ENCODE measurements at places on chromosomes 3 and 15. TPM values are rescaled to one million over a fixed set of nuclear protein-coding genes. Genes with fewer than 3 reads are reported as not detected.

Gene GOLGA8O
- total RNA-seq, result 1.8 TPM

DNA sequence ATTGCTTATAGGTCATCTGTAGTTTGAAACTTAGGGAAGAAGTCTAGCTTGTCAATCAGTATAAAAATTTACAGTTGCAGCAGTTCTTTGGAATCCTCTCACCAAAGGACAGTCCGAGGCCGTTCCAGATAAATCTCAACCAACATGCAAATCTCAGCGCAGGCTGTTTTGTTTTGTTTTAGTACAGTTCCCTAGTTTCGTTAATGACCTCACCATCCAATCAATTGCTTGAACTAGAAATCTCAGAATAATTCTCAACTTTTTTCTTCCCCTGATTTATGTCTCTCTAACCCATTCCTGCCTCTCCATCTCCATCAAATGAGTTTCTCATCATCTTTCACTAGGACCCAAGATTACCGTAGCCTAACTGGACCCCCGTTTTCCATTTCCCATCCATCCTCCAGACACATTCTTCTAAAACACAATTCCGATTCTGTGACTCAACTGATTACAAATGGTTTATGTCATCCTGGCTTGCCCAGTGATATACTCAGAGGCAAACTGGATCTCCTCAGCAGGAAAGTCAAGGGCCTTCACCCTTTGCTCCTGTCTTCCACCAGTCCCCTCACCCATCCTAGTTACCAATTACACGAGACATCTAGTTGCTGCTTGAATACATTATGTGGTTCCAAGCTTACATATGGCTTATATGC lies 1.3 kb downstream of the SMCO1 start:
- no peak for DNase-seq

GRCh38 chr15:29917600-29918597 lies 95.6 kb upstream of the TJP1 start:
- DNase-seq, result no peak

Gene TIMP4
- 47.9 TPM for total RNA-seq

DNA sequence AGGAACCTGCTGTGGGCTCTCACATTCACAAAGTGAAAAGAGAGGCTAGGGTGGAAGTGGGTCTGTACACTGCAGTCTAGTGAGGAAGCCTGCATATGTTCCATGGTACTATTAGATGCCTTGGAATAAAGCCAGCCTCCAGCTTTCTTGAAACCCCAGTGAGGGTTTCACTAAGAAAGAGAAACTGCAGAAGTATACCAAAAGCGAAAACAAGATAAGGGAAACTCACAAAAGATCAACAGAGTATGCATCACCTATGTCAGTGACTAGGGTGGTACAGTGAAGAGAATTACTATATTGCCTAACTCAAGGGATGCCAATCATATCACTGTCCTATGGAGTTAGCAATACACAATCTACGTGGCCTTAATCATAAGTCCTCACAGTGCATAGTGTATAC lies 212.5 kb upstream of the GADL1 start:
- DNase-seq, result no peak

GRCh38 chr3:53807117-53807810 lies 39.0 kb downstream of the CHDH start:
- no peak for DNase-seq

Gene CYP1A2
- total RNA-seq, result not detected

Gene CPB1
- 5.3 TPM for total RNA-seq

Gene ARGFX
- not detected for total RNA-seq

DNA sequence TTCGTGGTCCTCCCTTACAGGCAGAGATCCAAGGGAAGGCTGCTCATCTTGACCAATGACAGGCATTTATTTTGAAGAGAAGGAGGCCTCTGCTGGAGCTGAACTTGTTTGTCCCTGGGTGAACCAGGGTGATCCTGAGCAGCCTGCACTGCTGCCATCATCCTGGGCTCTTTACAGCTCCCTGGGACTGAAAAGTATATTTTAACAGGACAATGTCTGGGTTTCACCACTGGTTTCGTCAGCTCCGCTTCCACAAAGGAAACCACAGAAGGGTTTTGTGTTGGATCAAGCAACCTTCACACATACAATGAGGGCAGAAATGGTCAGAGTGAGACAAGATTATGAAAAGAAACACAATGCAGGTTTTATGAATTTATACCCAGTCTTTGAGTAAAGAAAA lies 400.7 kb upstream of the TPM1 start:
- DNase-seq, result no peak

Gene UPK1B
- total RNA-seq, result not detected

DNA sequence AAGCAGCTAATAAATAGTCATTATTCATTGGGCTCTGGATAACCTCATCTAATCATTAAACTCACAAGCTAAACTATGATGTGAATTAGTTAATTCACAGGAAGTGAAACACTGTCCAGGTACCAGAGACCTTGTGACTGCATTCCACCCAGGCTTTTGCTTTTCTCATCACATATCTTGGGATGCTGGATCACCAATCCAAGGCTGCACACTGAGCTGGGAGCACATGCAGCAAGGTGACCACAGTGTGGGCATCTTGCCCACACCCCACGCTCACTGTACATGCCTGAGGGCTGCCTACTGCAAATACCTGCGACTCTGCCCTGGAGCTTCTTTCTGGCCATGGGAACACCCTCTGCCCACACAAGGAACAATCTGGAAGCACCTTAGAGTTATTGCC lies 40.6 kb upstream of the TNFAIP8L3 start:
- no peak for DNase-seq

- no peak for DNase-seq
These were observed 94.1 kb downstream of the VGLL4 start for GRCh38 chr3:11549580-11550140.

GRCh38 chr3:73520931-73521461 lies 103.7 kb downstream of the PDZRN3 start:
- peak; percentile 48 for DNase-seq

Gene ZDHHC19
- not detected for total RNA-seq

GRCh38 chr15:63133786-63134185 lies 12.1 kb downstream of the LACTB start:
- no peak for DNase-seq

Gene WDR49
- 2.9 TPM for total RNA-seq

GRCh38 chr3:144036498-144036897 lies 64.9 kb downstream of the DIPK2A start:
- DNase-seq, result no peak

Gene MUSTN1
- total RNA-seq, result 77.9 TPM

Gene ELL3
- 13.2 TPM for total RNA-seq

DNA sequence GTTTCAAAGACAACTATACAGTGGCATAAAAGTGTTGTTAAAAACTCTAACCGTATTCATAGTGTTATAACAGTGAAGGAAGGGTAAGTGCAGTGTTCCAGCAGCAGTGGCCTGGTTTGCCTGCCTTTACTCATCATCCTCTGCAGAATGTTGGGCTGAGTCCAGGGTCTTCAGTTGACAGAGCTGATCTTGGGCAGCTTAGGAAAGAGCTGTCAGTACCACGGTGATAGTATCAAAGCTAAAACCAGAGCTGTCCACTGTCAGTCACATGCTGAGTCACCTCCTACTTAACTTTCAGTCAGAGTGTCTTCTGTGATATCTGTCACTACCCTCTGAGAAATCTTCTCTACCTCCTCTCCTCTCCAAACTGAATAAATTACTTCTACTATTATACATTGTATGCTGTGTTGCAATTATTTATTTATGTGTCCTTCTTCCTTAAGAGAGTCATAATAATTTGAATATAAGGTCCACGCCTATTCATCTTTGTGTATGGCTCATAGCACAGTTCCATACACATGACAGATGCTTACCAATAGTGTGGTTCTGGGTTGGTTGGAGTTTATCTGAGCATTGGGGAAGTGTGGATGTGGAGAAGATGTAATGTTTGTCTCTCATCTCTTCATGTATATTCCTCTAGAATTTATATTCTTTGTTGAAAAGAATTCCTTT lies 242.1 kb downstream of the ZIC1 start:
- DNase-seq, result no peak

Gene DAZL
- not detected for total RNA-seq

Gene DCBLD2
- 37.8 TPM for total RNA-seq

Gene CELSR3
- total RNA-seq, result 13.5 TPM

- peak; percentile 34 for DNase-seq
These were observed 187.9 kb downstream of the OPA1 start for GRCh38 chr3:193780810-193781478.

DNA sequence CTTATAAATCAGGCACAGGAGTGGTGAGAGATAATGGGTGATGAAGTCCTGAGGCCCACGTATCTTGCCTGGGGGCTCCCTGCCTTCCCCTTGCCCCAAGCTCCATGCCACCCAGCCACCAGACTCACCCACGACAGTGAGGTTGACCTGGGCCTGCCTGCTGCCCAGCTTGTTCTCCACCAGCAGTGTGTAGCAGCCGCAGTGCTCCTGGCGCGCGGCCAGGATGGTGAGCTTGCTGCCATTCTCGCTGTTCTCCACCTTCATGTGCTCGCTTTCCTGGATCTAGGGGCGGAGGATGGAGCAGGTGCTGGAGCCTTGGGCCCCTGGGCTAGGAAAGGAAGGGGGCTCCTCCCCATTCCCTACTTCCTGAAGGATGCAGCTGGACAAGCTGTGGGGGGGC lies 79.1 kb upstream of the HACD2 start:
- no peak for DNase-seq

GRCh38 chr3:134364936-134365765 lies 9.1 kb downstream of the AMOTL2 start:
- DNase-seq, result no peak

GRCh38 chr15:100042558-100042957 lies 299.2 kb downstream of the ADAMTS17 start:
- no peak for DNase-seq

GRCh38 chr3:58536501-58537411 lies at the start of gene ACOX2:
ACOX2 (minus strand) TSS chr3:58537190; CDS start chr3:58535106, 2,084 bp downstream.
- peak; percentile 52 for DNase-seq

DNA sequence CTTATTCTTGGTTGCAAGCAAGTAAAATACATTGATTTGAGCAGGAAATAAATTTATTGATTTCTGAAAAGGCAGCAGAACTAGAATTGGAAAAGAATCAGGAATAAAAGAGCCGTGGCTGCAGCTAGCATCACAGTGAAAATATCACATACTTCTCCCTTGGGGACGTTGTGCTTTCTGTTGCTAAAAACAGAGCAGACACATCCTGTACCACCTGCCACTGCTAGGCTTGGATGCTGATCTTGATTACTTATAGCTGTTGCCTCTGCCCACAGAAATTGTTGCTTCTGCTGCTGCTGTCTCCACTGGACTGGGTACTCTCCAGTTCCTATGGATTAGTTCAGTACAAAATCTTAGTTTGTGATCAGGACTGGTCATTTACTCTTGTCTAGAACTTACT lies 283.8 kb downstream of the C3orf38 start:
- DNase-seq, result no peak

DNA sequence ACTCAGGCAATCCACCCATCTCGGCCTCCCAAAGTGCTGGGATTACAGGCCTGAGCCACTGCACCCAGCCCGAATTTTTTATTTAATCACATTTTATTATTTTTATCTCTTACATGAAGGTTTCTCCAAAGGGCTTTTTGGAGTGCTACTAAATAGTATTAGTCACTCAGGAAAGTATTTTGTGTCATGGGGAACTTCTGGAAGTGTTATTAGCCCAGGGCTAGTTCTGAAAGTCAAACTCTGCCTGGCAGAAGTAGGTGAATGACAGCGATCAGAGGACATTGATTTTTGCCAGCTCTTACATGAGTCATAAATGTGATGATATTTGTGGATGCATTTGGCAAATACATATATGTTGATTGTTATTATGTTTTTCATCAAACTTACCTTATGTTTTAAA lies 48.7 kb downstream of the ZPLD1 start:
- no peak for DNase-seq

- no peak for DNase-seq
These were observed 44.4 kb downstream of the IL1RAP start for GRCh38 chr3:190558316-190558715.

Gene IGSF11
- 40.8 TPM for total RNA-seq

GRCh38 chr3:14133876-14134275 lies 9.0 kb downstream of the TMEM43 start:
- DNase-seq, result no peak

DNA sequence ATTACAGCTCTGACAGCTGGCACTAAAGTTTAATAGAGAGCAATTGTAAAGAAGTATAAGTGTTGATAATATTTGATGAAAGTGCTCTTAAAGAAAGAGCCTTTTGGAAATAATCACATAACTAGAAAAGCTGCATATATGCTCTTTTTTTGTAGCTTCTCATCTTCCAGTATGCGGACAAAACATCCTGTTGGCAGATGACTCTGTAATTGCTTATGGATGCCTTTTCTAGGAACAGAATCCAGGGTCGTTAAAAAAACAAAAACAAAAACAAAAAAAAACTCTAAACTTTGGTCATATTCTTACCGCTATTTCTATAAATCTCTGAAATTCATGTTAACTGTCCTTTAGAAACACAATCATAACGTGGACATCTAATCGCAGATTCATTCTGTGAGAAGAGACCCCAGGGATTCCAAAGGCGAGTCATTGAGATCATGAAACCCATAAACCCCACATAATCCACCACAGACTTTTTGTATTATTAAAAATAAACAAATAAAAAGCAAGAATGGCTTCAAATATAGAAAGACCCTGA lies 109.8 kb downstream of the EPHA3 start:
- no peak for DNase-seq

Gene CPLX3
- not detected for total RNA-seq

Gene ACOX2
- total RNA-seq, result 43.1 TPM

Gene EDC3
- 14.4 TPM for total RNA-seq

Gene PXK
- total RNA-seq, result 22.7 TPM

Gene PLA2G4B
- total RNA-seq, result 5.7 TPM

- DNase-seq, result no peak
These were observed 51.7 kb downstream of the CHSY1 start for GRCh38 chr15:101200181-101200580.

DNA sequence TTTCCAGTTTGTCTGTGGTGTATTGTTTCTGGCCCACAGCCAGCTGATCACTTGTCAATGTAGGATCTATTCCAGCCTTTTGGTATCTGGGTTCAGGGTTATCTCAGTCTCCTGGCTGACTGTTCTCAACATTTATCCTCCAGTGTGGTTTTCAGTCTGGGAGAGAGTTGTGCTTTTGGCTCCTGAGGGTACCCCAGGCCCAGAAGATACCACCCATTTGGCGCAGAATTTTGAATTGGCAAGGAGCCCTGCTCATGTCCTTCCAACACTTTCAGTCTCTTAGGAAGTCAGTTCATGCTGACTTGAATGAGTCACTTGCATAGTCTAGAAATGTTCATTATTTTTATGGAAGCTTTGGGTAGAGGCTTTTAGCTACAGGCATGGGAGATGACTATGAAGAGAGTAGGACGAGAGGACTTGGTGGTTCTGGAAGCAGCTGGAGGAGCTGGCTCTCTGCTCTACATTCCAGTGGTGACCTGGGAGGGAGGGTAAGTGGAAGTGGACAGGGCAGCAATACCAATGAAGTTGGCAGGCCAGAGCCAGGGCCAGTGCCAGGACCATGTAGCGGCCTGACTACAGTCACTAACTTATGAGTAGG lies 7.2 kb downstream of the POLR2H start:
- no peak for DNase-seq

All from tibial nerve (tissue), 4 donors.